ENCODE measurements at places on chromosomes 13 and 19.

- no peak for DNase-seq
Measured at GRCh38 chr13:33022986-33023385, 6.8 kb downstream of the KL start.

DNA sequence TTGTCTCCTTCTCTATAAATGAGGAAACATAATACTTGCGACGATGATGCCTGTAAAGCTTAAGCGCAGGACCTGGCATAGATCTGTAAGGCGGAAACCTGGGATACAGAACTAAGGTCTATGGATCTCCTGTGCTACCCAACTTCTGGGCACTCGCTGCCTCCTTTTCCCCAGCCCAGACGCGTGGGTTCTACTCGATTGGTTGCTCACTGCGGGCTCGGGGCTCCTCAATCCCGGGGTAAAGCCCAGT, 615 bp upstream of the PSMC4 start:
- DNase-seq, result no peak

GRCh38 chr13:85737952-85738351, 61.3 kb downstream of the SLITRK6 start:
- DNase-seq, result no peak

DNA sequence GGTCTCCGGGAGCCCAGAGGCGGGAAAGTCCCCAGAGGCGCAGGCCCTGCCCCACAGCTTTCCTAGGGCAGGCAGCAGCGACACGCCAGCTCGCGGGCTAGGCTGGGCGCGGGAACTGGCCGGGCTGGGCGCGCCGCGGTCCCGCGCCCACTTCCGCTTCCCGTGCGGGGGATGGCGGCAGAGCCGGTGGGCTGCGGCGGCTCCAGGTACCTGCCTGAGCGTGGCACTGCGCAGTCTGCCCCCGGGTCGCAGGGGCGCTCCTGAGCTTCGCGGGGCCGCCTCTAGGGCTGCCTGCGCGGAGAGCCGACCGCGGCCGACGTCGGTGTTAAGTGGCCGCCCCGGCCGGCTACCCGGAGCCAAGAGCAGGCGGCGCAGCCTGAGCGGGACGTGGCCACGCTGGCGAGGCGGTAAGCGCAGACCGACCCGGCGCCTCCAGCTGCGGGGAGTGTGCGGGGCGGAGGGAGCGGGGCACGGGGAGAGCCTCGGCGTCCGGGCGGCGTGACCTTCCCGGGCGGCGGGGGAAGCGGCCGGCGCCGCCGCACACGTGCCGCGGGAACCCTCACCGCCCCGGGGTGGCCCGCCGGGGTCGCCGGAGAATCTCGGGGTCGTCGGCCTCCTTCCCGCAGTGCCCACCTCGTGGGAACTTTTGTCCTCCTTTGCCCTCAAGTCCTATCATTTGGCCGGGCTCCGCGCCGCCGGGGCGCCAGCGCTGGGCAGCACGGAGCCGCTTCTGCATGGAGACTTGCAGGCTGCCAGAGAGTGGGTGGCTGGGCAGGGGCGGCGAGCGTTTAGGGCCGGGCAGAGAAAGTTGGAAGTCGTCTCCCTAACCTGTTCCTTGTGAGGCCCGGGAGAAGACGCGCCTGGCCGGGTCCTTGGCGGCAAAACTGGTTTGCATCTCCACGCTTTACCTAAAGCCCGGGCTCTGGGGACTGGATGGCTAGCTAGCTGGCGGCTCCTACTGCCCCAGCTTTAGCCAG, 31.4 kb upstream of the MPHOSPH8 start:
- DNase-seq, result peak; percentile 18

- DNase-seq, result no peak
Measured at GRCh38 chr13:103815619-103816018, 749.4 kb upstream of the SLC10A2 start.

GRCh38 chr19:11345122-11345803, 805 bp downstream of the TMEM205 start:
- no peak for DNase-seq

- DNase-seq, result no peak
Measured at GRCh38 chr19:810077-810855, 11.5 kb downstream of the PLPPR3 start.

DNA sequence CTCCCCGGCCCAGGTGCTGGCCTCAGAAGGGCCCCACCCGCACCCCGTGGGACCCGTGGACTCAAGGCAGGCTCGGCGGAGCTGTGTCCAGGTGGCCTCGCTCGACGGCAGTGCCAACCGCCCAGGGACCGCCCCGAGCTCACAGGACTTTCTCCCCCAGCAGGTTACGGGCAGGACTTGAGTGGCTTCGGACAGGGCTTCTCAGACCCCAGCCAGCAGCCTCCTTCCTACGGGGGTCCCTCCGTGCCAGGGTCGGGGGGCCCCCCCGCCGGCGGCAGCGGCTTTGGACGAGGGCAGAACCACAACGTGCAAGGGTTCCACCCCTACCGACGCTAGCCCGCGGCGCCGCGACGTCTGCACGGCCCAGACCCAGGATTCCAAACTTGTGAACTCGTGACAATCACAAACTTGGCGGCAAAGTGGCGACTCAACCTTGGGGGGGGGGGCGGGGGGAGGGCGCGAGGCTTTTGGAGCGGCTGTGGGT, 3.6 kb upstream of the RPS15 start:
- no peak for DNase-seq

DNA sequence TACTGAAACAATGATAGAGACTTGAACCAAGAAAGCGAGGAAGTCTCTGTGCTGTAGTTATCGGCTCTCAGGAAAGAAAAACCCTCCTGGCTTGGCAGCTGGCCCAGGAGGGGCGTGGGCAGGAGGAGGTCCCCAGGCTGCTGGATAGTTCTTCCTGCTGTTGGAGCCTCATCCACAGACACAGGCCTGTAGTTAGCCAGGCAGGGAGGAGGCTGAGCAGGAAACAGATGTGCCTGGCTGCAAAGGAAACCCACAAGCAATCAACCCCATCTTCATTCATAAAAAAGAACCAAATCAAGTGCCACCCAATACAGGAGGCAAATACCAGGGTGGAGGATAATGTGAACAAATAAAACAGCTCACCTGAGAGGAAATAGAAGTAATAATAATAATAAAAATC, 86.2 kb downstream of the IRS2 start:
- DNase-seq, result peak; percentile 37

DNA sequence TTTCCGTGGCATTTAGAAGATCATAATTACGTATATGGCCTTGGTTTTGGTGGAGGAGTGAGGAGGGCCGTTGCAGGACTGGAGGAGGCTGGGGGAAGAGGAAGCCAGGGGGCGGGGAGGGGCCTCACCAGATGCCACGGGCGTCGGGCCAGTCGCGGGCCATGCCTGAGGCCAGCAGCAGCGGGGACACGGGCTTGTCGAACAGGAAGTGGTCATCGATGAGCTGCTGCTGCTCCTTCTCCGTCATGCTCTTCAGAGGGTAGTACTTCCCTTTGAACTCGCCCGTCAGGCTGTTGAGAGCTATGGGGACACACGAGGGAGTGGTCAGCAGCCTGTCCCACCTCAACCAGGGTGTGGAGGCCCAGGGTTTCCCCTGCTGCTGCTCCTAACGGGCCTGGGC, 11.1 kb downstream of the CKM start:
- no peak for DNase-seq

DNA sequence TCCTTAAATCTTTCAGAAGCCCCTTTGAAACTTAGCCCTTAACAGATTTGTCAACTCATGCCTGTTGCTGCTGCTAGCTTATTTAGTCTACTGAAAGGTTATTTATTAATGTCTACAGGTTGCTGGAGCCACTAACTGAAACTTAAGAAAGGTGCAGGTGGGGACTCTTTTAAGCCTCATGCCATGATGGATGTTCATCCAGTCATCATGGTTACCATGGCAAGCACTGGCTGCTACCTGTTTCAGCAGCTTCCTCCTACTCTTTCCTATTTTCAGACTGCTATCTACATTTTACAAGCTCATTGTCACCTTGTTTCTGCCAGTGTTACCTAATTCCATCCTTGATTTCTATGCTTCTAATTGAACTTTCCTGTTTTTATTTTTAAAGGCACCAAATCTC, 27.1 kb downstream of the DGKH start:
- no peak for DNase-seq

DNA sequence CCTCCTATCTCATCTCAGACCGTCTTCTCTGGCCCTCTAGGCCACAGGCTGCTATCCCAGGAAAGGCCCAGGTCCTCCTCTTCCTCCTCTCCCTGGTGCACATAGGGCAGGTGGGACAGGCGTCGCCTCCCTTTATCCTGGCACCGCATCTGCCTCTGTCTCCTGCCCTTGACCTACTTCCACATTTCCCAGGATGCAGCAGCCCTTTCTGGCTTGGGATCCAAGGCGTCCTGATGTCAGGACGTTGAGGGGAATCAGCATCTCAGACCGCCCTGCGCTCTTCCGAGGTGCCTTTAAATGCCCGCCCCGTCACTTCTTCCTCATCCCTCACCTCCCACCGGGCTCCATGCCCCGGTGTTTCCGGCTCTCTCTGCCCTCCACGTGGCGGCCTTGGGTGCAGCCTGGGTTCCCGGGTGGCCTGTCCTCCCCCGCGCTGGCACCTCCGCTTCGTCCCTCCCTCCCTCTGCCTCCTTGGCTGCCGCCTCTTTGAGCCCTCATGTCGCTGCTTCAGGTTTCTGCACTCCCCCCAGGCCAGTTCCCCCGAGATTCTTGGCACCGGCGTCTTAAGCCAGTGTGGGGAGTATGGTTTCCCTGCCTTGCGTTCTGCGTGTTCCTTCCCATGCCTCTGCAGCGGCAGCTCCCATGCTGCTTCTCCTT, 66.3 kb downstream of the KDM4B start:
- no peak for DNase-seq

DNA sequence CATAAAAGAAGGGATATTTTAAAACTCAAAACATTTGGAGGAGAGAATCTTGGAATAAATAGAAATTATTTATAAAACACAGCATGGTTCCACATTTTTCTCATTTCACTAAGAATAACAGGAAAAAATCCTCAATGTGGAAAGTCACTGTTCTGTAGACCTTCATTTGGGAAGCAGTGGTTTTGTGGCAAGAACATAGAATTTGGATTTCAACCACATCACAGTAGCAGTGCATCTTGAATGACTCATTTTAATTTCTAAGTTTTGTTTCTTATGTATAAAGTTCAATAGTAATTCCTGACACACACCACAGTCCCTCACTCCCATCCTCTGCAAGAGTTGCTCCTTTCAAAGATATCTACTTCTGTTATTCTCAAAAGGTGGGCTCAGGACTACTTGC, 264.0 kb downstream of the ENOX1 start:
- no peak for DNase-seq

DNA sequence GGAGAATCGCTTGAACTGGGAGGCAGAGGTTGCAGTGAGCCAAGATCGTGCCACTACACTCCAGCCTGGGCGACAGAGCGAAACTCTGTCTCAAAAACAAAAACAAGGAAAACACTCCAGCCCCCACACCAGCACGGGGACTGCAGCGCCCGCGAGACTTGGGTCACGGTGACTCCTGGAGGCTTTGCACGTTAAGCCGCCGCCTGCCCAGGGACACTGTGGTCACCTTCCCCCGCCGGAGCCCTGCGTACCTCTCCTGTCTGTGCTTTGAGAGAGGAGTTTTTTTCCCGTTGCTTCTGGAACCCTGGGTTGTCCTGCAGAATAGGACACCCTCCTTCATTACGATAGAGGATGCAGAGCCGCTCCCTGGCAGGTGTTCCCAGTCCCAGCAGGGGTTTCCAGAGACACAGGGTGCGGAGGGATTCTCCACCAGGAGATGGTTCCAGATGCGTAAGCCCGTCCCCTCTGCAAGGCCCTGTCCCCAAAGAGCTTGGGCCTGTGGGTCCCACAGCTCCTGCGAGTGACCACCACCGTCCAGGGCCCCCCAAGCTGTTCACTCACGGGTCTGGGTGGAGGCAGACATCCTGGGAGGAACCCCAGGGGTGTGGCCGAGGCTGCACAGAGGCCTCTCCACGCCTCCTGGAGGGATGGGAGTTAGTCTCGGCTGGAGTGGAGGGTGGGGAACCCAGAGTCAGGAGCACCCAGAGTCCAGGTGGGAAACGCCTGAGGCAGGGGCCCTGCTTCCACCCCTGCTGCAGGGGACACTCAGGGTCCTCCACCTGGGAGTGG, 42.8 kb upstream of the NDUFS7 start:
- no peak for DNase-seq

DNA sequence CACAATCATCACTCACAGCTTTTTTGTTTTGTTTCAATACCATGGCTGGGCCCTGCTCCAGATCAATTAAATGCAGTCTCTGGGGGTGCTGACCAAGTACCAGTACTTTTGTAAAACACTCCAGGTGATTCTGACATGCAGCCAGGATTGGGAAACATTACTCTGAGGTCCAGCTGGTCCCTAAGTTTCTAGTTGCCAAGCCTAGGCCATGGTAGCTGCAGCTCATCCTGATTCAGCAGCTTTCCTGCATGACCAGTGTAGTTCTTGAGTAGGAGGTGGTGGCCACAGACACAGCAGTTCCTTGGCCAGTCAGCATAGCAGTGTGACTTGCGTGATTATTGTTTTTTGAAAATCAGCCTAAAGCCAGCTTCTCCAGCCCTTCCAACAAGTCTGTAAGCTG, 859.1 kb downstream of the DIAPH3 start:
- no peak for DNase-seq

GRCh38 chr13:42769650-42770049, 11.7 kb upstream of the FAM216B start:
- DNase-seq, result no peak

DNA sequence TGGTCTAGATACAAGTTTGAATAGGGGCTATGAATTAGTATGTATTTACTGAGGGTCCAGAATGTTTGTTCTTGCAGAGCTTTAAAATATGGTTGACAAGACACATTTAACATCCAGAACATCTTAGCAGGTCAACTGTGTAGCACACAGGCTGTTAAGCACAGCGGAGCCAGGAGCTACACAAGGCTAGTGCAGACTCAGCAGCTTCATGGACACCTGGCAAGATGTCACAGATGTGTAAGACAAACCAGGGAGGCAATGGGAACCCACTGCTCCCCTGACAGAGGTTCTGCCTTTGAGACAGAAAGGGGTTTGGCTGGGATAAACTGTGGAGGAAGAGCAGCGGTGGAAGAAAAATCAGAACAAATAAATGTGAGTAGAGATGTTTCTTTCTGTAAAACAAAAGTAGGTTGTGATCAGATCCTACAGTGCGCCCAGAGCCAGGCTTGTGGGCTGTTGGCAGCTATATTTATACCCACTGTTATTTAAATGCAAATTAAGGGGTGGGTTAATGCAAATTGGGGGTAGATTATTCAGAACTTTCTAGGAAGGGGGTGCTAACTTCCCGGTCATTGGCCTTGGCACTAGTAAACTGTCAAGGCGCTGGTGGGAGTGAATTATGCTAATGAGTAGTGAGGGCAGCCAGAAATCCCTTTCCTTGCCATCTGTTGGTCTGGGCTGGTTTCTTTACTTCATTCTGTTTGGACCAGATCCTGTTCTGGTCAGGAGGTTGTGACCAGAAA, 33.0 kb downstream of the MIPEP start:
- DNase-seq, result no peak

Measured in kidney glomerular epithelial cell (primary cell).